LHCN-M2 (cell line): ENCODE measurements at places on chromosomes 13 and 19. TPM values are rescaled to one million over a fixed set of nuclear protein-coding genes. Genes with fewer than 3 reads are reported as not detected.

Gene NLRP5
- not detected in 2 replicates for total RNA-seq

Gene FXYD1
- not detected in 2 replicates for total RNA-seq

DNA sequence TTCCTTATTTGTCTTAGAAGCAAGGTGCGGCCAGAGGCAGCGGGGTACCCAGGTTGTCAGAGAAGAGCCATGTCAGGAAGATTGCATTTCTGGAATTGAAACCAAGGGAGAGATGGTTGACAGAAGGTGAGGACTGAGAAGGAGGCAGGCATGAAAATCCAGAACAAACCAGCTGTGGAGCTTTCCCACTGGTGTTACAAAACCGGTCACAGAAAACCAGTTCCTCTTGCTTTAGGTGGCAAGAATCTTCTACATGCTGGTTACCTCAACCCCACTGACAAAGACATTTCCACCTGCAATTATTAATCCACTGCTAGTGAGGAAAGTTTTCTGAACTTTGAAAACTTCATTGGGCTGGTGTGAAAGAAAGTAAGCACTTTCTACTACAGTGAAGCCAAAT is 64.0 kb upstream of the MED4 start:
- DNase-seq: no peak

DNA sequence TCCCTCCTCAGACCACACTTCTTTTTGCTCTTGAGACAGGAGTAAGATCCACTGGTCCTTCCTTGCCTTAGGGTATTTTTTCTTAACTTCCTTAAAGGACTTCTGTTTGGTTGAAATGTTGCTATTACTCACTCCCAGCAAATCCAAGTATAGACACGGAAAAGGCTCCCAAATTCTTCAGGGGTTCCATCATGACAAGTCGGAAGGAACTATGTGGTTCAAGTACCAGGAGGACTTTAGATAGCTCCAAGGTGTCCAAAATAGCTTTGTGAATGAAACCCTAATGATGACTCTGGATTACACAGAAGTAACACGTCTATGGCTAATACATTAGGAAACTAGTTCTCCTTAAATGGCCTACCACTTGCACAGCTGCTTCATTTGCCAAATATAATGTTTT is 238.7 kb downstream of the KCTD12 start:
- DNase-seq: no peak

- DNase-seq: no peak
These were observed 136.7 kb upstream of the SLITRK6 start for GRCh38 chr13:85935868-85936467.
